CD4-positive, alpha-beta T cell treated with Interleukin-15 for 1 hour (primary cell): ENCODE measurements at places on chromosomes 1 and 21.

DNA sequence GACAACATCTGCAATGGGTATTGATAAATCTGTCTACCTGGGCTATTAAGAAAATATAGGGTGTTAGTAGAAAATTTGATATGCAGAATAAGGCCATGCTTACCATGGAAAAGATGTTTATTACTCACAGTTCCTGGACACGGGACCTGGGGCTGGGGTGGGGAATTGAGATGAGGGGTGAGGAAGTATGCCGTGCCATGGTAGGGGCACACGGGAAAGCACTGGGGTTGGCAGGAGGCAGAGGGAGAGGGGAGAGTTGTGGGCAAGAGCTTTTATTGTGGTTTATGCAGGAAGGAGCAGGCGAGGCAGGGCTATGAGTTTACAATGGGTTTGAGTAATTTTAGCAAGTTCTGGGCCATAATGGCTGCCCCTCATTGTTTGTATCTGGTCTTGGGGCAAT lies 493.8 kb downstream of the SIPA1L2 start:
- DNase-seq = no peak

GRCh38 chr1:40704817-40705733 lies 13.6 kb downstream of the NFYC start:
- no peak for DNase-seq

- DNase-seq = no peak
Observed at GRCh38 chr1:183967914-183968313, 69.6 kb downstream of the COLGALT2 start.

DNA sequence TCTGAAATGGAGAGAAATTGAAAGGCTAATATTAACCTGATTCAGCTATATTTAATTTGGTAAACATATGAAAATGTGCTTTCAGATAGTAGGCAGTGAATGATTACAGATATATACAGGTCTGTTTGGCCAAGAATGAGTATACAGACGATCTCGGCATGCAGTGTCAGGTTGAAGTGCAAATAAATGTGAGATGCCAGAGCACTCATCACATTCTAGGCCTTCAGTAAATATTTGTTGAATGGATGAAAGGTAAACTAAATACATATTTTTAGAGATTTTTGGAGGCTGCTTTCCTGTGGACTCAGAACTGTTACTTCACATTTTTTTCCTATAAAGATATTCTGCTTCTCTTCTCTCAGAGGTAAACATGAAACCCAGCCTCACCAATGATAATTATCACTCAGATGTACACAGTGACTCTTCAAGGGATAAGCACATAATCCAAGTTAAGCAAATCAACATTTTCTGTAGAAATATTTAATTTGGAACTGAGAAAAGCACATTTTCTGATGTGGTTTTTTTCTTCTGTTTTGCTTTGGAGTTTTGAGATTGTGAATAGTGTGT lies 702.9 kb downstream of the BRINP3 start:
- DNase-seq = no peak

DNA sequence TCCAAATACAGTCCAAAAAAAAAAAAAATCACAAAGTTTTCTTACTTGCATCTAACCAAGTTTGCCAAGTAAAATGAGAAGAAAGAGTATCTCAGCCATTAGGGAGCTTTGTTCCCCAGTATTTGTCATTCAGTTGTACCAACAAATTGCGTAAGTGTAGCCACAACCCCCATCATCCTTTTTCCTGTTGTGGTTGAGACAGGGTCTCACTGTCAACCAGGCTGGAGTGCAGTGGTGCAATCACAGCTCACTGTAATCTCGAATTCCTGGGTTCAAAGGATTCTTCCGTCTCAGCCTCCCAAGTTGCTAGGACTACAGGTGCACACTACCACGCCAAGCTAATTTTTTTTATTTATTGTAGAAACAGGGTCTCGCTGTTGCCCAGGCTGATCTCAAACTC lies 9.5 kb downstream of the STX6 start:
- peak; percentile 57 for DNase-seq

DNA sequence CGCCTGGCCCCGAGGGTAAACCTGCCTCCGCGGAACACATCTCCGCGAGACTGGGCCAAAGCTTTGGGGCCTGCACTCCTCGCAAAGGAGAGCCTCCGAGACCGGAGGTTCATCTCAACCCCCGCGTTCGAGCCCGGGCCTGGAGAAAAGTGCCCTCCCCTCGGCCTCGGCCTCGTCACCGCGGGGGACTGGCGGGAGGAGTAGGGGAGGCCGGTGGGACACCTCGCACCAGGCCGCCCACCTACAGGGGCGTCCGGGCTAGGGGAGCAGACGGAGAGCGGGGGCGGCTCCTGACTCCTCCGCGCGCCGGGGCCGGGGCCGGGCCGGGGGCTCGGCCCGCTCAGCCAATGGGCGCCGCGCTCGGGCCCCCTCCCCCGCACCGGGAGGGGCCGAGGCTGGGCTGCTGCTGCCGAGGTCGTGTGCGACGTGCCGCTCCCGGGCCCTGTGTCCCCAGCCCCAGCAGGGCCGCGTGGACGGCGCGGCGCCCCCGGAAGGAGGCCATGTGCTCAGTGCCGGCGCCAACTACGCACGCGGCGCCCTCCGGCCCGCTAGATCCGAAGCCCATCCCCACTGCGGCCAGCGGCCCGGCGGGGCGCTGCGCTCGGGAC lies 684 bp downstream of the SLC2A1 start:
- peak; percentile 59 for DNase-seq

GRCh38 chr1:85387781-85388180 lies 77.2 kb downstream of the DDAH1 start:
- DNase-seq = no peak

GRCh38 chr1:92125204-92125603 lies 45.1 kb downstream of the BTBD8 start:
- no peak for DNase-seq

GRCh38 chr1:86466109-86466844 lies 2.5 kb upstream of the CLCA1 start:
- DNase-seq = no peak

GRCh38 chr1:191901651-191902050 lies 256.6 kb upstream of the RGS18 start:
- no peak for DNase-seq

- no peak for DNase-seq
Observed at GRCh38 chr1:205652984-205653383, 21.2 kb upstream of the ELK4 start.

DNA sequence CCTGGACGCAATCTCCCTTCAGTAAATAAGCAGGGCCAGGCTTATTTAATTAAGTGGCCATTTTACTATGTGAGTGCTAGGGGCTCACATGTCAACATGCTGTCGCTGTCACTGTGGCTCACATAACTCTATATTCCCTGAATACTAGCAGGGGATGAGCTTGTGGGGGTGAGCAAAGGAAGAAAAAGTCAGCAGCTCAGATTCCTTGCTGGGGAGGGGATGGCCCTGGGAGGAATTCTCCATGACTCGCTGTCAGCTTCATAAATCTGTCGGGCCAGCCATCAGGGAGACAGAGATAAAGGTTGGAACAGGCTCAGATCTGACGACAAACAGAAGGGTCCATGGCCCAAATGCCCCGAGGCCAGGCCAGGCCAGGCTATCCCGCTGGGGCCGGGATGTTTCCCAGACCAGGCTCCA lies 26.0 kb upstream of the PLEKHG5 start:
- DNase-seq = no peak

- DNase-seq = no peak
Observed at GRCh38 chr1:54569339-54569738, 21.3 kb downstream of the ACOT11 start.

DNA sequence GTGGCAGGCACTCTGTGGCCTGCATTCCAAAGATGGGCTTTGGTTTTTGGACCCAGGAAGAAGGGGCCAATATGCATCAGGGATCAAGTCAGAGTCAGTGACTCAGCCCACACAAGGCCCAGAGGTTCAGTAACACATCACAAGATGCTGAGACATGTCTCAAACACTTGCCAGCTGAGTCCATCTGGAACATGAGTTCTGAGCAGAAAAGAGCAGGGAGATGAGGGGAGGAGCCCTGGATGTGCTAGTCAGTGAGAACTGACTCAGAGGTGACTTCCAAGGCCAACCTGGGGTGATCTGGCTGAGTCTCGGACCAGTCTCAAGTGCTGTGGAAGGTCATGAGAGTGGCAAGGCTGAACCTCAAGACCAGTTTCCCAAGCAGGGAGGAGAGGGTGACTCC lies 150.1 kb downstream of the CDC7 start:
- no peak for DNase-seq

- DNase-seq = no peak
Observed at GRCh38 chr1:202645097-202645476, 65.2 kb downstream of the SYT2 start.

DNA sequence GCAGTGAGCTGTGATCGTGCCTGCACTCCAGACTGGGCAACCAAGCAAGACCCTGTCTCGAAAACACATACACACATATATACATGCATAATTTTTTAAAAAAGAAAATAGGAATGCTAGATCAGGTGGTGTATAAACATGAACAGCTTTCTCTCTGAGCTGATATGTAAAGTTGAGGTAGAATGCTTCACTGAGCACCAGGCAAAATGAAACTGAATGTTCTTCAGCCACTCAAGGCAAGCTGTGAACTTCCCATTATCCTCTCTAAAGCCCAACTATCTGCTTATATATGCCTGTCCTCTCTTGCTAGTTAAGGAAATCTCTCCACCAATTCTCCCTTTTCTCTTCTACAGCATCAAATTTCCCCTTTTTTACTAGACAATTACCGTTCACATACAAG lies 93.0 kb downstream of the NUF2 start:
- DNase-seq = no peak

- no peak for DNase-seq
Observed at GRCh38 chr1:22508329-22508728, 55.0 kb upstream of the EPHA8 start.

- no peak for DNase-seq
Observed at GRCh38 chr1:95982711-95983110, 738.9 kb upstream of the PTBP2 start.

DNA sequence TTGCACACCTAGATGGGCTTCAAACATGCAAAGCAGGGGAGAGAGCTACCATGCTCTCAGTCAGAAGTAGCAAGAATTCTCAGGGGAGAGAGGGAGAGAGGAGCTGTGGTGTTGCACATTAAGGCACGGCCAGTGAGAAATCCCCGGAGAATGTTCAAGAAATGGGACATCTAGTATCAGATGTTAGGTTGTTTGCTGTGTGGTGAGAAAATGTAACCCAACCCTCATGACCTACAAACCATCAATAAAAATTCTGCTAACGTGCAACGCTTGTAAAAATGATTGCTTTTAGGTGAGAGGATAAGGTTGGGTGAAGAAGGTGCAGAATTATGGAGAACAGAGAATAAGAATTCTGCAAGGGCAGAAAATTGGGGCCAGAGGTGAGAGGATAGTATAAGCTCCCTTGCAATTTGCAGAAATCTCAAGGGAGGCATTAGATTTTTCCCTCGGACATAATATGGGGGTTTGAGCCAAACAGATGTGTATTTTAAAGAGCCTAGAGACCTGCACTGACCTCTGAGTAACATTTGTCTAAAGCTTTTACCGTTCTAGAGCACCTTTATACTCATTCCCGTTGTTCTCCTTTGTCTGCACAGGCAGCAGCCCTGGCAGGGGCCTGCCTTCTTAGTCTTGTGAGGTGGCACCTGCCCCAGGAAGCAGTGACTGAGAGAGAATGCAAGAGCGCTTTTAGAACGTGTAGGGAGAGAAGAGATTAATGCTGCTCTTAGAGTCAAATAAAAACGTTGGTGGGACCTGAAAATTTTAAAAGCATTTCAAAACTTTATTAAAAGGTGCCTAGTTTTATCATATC lies 25.4 kb upstream of the KIAA0040 start:
- no peak for DNase-seq

- DNase-seq = no peak
Observed at GRCh38 chr1:63888984-63889383, 115.2 kb downstream of the ROR1 start.
